NCI-H69 (cell line): ENCODE measurements at places on chromosomes 1 and 21.

GRCh38 chr21:31721381-31721780 is 10.5 kb downstream of the SCAF4 start:
- no peak for DNase-seq

DNA sequence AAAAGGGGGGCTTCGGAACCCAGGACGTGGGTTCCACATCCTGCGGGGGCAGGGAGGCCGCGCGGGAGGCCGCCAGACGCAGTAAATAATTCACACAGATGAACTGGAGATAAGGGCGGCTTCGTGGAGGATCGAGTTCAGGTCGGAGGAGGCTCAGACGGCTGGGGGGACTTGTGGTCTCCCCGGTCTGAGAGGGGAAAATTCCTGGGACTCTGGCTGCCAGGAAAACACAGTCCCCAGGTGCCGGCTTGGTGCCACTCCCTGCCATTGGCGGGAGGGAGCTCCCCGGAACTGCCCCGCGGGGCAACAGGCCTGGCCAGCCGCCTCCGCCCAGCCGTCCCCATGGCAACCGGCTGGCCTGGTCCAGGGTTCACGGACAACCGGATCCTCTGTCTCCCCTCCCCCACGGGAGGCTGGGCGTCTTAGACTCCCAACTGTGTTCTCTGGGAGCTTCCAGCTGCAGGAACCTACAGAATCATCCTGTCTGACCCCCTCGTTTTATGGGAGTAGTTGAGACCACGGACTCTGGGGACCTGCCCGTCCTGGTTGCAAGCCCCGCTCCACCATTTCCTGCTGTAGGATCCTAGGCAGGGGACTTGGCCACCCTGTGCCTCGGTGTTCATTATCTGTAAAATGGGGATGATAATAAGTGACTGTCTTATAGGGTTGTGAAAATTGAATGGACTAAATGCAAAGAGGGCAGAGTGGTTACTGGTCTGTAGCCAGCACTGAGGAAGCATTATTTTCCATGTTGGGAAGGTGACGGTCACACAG is 9.6 kb downstream of the CAMK2N1 start:
- DNase-seq, result peak; percentile 86

- no peak for DNase-seq
These were observed 526.2 kb downstream of the MRPL39 start for GRCh38 chr21:25081096-25081495.

- DNase-seq, result no peak
These were observed 55.4 kb downstream of the STUM start for GRCh38 chr1:226603858-226604559.

- DNase-seq, result no peak
These were observed 127.0 kb downstream of the PRDM16 start for GRCh38 chr1:3195966-3196515.

DNA sequence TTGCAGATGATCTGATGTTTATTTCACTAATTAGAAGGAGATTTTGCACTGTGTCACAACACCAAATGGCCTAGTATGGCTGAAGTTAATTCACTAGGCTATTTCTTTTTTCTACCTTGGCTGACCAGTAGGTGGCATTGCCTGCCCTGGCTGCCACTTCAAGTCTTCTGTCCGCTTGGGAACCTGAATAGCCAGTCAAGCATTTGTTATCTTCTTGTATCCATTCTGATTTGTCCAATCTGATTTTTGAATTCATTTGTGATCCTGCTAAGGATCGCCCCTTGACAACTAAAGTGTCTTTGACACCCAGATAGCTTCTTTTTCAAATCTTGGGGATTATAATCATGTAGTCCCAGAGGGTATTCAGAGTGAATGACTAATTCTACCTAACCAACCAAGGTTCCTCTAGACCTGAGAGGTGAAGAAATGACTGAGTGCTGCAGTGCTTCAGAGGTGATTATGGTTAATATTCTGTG is 99.4 kb downstream of the GIPC2 start:
- DNase-seq, result peak; percentile 38

DNA sequence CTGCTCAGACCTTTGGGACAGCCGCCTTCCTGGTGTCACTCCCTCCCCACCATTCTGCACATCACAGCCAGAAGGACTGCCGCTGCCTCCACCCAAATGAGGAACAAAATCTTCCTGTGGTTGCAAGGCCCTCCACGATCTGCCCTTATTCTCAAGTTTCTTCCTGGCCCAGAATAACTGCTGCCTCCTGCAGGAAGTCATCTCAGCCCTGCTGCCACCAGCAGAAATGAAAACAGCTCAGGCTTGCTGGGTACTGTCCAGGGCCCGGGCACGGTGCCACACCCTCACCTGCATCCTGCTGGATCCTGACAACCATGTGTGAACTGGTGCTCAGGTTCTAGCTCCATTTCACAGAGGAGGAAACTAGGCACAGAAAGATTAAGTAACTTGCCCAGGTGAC is 2.8 kb downstream of the CLDN19 start:
- DNase-seq, result peak; percentile 30

- DNase-seq, result no peak
These were observed 37.6 kb downstream of the RUNX3 start for GRCh38 chr1:24892188-24893153.

DNA sequence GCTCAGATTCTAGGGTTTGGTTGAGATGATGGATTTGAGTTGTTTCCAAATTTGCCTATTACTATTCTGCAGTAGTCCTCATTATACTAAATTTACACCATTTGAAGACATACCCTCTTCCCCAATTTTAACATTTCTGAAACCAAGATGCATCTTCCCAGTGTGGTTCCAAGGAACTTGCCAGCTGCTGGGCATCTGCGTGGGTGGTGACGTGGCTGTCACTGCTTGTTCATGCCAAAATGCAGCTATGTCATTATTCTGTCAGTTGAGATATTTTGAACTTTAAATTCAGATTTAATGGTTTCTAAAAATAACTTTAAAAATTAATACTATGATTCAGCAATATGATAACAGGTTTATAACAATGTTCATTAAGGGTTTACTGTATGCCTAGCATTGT is 1.2 kb downstream of the ZFP69 start:
- no peak for DNase-seq

- no peak for DNase-seq
These were observed 499.0 kb downstream of the SIPA1L2 start for GRCh38 chr1:232130815-232131480.
